ENCODE measurements at places on chromosomes 5 and 9.

GRCh38 chr5:6704361-6704851 is 8.8 kb upstream of the TENT4A start:
- DNase-seq, result no peak

DNA sequence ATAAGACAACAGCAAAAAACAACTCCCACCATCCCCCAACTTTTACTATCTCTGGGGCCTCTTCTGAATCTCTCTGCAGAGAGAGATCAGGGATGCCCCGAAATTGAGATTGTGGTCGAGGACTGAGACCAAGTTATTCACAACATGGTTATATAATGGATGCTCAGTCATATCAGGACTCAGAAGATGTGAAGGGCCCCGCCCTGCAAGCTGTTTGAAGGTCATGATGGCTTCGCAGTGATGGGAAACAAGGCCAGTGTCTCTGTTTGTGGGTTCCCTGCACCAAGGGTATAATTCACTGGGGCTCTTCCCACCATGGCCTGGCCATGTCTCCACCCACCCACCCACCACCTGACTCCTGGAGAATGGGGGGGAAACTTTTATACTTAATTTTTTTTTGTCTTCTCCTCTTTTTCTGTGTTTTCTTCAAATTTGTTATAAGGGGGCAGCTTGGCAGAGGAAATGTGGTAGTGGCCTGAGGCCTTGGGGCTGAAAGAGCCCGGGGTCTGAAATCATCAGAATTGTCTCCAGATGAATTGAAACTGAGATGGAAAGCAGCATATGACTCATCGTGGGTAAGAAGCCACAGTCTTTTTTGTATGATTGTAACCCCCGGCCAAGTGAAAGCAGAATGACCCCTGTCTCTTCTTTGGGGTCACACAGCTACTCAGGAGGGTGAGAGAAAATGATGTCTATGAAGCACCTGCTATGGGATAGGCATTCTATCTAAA is 15.0 kb upstream of the TEX48 start:
- DNase-seq, result no peak

- no peak for DNase-seq
These were observed 157.8 kb downstream of the RGS3 start for GRCh38 chr9:113621309-113621791.

- DNase-seq, result no peak
These were observed 59.4 kb upstream of the TNFSF8 start for GRCh38 chr9:114989600-114990410.

DNA sequence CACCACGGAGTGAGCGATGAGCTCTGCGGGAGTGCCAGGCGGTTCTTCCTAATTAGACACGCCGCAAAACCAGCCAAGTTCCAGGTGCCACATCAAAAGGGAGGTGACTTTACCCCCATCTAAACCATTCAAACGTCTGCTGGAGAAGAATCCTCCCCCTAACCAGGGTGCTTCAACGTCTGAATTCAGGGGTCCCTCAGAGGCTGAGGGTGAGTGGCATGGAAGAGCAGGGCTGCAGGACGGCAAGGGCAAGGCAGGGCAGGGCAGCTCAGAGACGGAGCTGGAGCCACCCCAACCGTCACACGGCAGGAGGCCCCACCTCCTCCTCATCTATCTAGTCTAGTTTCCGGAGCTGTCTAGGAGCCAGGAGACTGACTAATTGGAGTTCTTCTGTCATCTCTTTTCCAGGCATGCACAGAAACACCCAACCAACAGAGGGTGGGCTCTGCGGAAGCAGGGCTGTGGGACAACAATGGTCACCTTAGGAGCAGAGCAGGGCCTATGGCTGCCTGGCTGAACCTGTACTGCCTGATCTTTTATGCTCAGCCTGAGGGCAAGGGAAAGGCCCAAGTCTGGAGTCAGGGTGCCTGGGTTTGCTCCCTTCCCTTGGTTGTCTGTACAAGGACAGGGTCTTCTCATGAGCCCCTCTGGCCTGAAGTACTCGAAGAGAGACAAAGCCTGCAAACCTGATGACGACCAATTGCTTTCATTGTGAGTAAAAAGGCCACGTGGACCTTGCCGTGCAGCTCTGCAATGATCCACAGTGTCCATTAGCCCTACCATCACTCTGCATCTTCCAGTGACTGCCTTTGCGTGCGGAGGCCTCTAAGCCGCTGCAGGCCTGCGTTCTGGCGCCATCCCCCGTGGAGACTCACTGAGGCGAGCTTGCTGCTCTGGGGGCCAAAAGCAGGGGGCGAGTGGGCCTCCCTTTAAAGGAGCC is 81.0 kb upstream of the SLC25A51 start:
- DNase-seq, result no peak

- DNase-seq, result no peak
These were observed 309.7 kb downstream of the NSG2 start for GRCh38 chr5:174355208-174355612.

DNA sequence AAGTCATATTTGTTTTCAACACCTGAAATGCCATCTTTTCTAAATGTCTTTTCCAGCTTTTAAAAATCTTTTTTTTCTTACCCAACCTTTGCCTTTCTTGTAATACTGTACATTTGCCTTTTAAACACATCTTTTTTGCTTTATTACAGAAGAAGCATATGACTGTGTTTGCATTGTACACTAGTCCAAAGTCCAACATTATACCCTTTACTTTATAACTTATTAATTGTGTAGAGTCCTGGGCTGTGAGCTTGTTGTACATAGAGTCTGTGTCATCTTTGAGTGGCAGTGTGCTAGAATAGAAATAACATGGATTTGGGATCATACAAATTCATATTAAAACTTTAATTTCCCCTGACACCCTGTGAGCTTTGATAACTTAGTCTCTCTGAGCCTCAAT is 23.7 kb downstream of the CWC27 start:
- DNase-seq, result no peak

- no peak for DNase-seq
These were observed 107.6 kb downstream of the C9orf50 start for GRCh38 chr9:129513282-129513681.

DNA sequence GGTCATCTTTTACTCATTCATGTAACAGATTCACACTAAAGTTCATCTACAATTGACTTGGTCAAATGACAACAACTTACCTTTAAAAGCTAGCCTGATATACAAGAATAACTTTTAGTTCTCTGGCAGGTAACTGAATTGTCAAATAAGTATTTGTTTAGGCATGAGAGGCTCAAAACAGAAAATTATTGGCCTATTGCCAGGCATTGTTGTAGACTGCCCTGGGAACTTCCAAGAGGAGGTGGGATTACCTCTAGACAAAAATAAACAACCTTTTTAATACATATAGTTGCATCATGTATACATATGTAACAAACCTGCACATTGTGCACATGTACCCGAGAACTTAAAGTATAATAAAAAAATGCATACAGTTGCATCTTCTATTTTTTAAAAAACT is 18.2 kb upstream of the SLCO4C1 start:
- no peak for DNase-seq

DNA sequence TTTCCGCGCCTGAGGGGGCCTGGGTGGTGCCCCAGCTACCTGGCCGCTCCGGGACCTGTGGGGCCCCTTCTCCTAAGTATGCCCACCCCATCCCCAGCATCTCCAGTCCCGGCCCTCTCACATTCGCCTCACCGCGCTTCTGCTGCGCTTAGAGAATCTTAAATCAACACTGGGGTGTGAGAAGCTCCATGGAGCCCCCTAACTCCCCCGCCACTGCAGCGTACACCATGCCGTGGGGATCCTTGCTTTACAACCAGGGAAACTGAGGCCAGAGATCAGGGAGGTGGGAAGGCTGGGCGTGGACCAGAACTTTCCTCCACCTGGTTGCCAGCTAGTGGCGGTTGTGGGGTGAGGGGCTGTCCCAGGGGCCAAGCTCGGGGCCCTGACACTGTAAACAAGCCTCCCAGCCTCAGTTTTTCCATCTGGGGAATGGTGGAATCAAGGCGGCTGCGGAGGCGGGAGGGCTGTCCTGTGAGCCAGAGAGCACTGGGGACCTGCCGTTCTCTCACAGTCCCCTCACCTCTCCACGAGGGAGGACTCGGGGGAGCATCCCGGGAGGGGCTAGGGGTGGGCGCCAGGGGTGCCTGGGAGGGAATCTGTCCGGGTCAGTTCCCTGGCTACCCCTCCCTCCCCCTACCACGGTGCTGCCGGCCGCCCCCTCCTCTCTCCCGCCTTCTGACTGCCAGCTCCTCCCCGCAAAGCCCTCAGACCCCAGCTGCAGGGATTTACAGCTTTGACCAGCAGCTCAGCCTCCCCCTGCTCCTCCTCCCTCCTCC is 161.2 kb downstream of the C9orf50 start:
- DNase-seq, result no peak

DNA sequence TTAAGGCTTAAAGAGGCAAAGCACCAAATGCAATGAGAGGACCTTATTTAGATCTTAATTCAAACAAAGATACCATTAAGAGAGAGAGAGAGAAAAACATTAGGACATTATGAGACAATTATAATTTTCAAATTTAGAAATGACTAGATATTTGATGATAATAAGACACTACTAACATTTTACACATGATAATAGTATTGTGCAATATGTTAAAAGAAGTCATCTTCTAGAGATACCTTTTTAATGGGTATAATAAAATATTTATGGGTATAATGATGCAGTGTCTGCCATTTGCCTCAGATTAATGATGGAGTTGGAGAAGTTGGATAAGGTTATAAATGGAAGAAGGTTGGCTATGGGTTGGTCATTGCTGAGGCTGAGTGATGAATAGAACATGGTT is 21.2 kb downstream of the SPAAR start:
- no peak for DNase-seq

GRCh38 chr5:142063878-142064331 is 44.7 kb upstream of the NDFIP1 start:
- DNase-seq, result no peak

GRCh38 chr9:38677660-38678303 is 42.2 kb downstream of the FAM240B start:
- DNase-seq, result no peak

- DNase-seq, result peak; percentile 25
These were observed 79.5 kb upstream of the HTR4 start for GRCh38 chr5:148733601-148734438.

- no peak for DNase-seq
These were observed 41.7 kb downstream of the SMIM15 start for GRCh38 chr5:61120534-61120933.

DNA sequence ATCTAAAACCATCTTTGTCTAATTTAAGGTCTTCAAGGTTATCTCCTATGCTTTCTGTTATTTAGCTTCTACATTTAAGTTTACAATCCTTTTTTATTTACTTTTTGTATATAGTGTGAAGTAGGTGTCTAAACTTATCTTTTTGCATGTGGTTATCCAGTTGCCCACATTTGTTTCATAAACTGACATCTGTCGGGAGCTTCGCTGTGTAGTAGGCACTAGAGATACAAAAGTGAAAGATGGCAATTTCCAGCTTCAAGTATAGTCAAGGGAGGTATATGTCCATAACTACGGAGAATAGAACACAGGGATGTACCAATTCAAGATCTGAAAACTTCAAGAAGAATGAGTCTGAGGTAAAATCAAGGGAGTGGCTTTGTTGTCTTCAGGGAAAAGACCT is 38.7 kb upstream of the ELL2 start:
- no peak for DNase-seq

GRCh38 chr5:1834022-1834551 is 32.9 kb downstream of the NDUFS6 start:
- DNase-seq, result no peak

- DNase-seq, result no peak
These were observed 110.0 kb downstream of the ICE1 start for GRCh38 chr5:5532306-5533076.

DNA sequence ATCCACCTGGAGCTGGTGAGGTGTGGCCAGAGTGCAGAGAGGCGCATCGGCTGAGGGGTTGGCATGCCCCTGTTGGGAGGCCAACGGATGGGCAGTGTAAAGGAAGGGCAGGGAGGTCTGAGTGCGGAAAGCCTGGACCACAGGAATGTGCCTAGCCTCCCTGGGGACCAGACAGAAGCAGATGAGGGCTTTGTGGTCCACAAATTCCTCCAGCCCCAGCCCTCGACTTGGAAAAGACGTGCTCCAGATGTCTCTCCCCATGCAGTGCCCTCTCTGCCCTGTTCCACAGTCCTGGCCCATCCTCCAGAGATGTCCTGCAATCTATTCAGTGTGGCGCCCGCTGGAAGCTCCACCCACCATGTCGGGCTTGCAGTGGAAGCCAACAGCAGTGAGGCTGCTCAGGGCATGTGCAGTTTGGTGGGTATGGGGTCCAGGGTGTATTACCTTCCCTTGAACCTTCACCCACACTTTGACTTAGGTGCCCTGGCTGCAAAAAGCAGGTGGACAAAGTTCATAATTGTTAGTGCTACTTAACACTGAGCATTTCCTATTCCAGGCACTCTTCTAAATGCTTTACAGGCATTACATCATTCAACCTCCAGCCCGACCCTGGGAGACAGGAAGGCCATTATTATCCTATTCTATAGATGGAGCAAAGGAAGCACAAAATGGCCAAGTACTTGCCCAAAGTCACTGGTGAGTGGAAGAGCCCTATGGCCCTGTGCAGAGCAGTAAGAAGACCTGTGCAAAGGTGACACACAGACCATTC is 120.2 kb upstream of the SLC25A48 start:
- DNase-seq, result no peak

DNA sequence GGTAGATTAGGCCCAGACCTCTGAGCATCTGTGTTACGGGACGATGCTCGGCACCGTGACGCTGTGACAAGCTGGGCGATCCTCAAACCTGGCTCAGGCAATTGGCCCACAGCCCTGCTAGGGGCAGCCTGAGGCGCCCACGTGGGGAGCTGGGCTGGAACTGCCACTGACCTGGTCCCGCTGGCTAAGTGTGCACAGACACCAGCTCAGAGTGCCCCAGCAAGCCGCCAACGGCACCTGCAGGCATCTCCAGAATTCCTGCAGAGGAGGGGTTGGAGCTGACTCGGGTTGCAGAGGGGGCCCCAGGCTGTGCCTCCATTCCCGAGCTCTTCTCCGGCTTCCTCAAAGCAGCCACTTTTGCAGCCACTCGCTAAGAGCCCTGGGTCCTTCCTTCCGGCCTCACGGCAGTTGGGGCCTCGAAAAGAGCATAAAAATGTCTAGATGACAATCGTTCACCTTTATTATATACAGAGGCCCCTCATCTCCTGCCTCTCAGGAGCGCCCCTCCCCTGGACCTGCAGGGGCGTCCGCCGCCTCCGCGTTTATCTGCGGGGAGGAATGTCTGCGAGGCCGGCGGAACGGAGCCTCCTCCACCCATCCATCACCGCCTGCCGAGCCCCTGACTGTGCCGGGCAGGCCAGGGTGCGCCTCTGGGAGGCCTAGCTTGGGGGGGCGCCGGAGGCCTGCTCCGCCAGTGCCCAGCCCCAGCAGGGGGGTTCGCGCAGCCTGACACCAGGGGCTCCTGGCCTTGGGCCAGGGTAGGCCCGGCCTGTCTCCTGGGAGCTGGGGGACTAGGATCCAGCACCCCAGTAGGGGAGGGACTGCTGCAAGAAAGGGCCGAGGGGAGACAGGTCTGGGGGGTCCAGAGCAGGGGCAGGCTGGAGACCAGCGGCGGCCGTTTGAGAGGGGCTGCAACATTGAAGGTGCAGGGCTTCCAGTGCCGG is 144.9 kb downstream of the BARX1 start:
- DNase-seq, result no peak

DNA sequence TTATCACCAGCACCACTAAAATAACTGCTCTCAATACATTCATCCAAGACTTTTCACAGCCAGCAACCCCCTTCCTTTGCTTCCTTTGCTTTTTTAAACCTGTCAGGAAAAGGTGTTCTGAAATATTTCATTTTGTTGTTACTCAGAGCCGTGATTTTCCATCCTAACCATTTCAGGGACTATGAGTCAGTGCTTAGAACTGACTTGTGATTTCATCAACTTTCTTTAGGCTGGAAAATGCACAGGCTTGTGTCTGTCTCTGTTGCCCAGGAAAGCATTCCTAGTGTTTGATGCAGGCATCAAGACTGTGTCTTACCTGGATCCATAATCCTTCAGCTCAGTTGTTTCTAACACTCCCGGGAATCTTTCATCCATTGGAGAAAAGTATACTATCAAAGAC is 805.6 kb downstream of the BRINP1 start:
- no peak for DNase-seq
